ENCODE measurements at places on chromosomes 3 and 15. TPM values are rescaled to one million over a fixed set of nuclear protein-coding genes. Genes with fewer than 3 reads are reported as not detected.

The CHRNA5 gene
- 1.5 TPM for total RNA-seq

The C2CD4A gene
- total RNA-seq, result not detected

The CFAP161 gene
- 0.79 TPM for total RNA-seq

The IL17RC gene
- 24.7 TPM for total RNA-seq

GRCh38 chr3:187912007-187912406 is 166.7 kb upstream of the BCL6 start:
- H3K27me3 ChIP-seq, result no peaks in the 10 kb centered on the region
- DNase-seq, result no peak
- no peak overlapping the region for H3K4me3 ChIP-seq
- peaks cover 3% of the 10 kb centered on the region for H3K4me1 ChIP-seq
- H3K27ac ChIP-seq, result no peak overlapping the region

DNA sequence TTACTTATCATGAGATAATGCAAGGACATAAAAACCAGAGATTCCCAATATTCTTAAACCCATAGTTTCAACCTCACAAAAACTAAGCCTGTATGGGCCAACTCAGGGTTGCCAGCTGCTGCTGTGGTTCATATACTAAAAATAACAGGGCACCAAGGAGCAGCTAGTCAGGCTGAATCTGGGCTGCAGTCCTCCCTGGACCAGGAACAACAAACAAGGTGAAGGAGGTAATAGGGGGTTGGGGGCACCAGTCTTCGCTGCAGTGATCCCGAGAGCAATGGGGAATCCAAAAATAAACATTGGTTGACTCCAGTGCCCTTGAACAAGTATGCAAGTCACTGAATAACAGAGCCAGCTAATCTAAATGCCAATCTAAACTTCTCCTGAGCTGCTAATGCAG is 108.9 kb downstream of the MECOM start:
- no peak for DNase-seq
- H3K4me3 ChIP-seq, result no peak overlapping the region
- no peaks in the 10 kb centered on the region for H3K36me3 ChIP-seq
- H3K4me1 ChIP-seq, result no peaks in the 10 kb centered on the region
- no peak overlapping the region for H3K27ac ChIP-seq
- no peaks in the 10 kb centered on the region for H3K27me3 ChIP-seq

DNA sequence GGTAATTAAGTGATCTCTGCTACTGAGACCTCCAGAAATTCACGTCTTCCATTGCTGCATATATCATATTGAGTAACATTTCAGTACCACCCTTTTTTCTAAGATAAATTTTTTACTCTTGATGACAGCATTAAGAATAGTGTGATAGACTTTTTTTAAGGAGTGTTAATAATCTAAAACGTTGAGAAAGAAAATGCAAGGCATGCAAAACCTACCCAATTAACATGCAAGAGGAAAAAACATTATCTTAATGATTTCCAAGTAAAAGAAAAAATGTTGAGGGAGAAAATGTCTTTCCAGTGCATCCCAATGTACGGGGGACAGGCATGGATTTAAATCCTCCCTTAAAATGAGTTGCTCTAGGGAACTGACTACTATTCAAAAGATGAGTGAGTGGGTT is 740 bp downstream of the CLDN16 start:
- H3K36me3 ChIP-seq, result no peaks in the 10 kb centered on the region
- no peak overlapping the region for H3K27ac ChIP-seq
- H3K4me1 ChIP-seq, result no peaks in the 10 kb centered on the region
- DNase-seq, result no peak
- H3K27me3 ChIP-seq, result no peaks in the 10 kb centered on the region
- no peak overlapping the region for H3K4me3 ChIP-seq

GRCh38 chr15:86903642-86904421 is 824.2 kb downstream of the AGBL1 start:
- H3K4me3 ChIP-seq, result no peak overlapping the region
- H3K36me3 ChIP-seq, result no peaks in the 10 kb centered on the region
- no peak for DNase-seq
- no peaks in the 10 kb centered on the region for H3K27me3 ChIP-seq
- no peaks in the 10 kb centered on the region for H3K4me1 ChIP-seq
- no peak overlapping the region for H3K27ac ChIP-seq

DNA sequence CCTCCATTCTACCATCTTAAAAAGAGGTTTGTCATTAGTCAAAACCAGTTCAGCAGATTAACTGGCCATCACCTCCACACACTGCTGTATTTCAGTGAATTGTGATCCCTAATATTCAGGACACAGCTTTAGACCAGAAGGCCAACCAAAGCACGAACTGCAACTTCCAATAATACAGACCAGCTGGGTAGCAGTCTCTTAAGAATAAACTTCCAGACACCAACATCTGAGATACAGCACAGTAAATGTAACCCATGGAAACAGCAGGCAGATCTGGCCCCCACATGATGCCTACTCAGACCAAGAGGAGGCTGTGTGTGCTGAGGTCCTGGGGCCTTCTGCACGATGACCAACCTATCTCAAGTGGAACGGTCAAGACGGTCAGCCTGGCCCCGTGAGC is 34.9 kb downstream of the SPATA12 start:
- H3K4me1 ChIP-seq, result no peaks in the 10 kb centered on the region
- DNase-seq, result no peak
- H3K27me3 ChIP-seq, result no peaks in the 10 kb centered on the region
- H3K4me3 ChIP-seq, result no peak overlapping the region
- peaks cover 13% of the 10 kb centered on the region for H3K36me3 ChIP-seq
- no peak overlapping the region for H3K27ac ChIP-seq

DNA sequence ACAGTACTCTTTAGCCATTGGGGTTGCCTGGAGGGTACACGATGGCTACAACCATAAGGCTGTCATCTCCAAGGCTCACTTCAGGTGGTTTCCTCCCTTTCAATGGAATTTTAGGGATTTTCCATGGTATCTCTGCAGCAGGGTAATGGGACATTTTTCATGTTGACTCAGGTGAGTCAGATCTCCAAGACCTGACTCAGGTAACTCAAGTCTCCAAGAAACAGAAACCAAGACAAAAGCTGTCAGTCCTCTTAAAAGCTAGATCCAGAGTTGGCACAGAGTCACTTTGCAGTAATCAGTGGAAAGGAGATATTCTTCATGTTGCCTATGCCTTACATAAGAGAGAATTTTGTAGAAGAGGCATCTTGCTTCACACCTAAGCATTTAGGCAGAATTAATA is 375.8 kb upstream of the ARPP21 start:
- no peak overlapping the region for H3K27ac ChIP-seq
- H3K27me3 ChIP-seq, result no peaks in the 10 kb centered on the region

DNA sequence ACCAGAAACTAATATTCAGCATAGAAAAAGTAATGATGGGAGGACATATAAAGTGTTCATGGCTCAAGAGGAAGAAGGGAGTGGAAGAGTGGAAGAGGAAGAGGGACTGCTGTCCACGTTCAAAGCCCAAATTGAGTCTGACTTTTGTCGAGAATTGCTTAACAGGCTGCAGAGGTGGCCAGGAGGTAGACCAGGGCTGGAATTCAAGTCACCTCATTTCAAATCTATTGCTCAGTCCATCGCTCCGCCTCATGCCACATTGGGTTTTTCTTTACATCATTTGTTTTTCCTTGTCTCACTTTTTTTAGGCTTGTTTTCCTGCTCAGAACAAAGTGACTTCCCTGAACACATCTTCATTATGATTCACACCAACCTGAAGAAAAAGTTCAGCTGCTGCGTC is 97.0 kb downstream of the RPL39L start:
- no peak overlapping the region for H3K27ac ChIP-seq
- no peaks in the 10 kb centered on the region for H3K27me3 ChIP-seq
- DNase-seq, result no peak
- H3K4me1 ChIP-seq, result peaks cover 63% of the 10 kb centered on the region
- H3K4me3 ChIP-seq, result no peak overlapping the region

DNA sequence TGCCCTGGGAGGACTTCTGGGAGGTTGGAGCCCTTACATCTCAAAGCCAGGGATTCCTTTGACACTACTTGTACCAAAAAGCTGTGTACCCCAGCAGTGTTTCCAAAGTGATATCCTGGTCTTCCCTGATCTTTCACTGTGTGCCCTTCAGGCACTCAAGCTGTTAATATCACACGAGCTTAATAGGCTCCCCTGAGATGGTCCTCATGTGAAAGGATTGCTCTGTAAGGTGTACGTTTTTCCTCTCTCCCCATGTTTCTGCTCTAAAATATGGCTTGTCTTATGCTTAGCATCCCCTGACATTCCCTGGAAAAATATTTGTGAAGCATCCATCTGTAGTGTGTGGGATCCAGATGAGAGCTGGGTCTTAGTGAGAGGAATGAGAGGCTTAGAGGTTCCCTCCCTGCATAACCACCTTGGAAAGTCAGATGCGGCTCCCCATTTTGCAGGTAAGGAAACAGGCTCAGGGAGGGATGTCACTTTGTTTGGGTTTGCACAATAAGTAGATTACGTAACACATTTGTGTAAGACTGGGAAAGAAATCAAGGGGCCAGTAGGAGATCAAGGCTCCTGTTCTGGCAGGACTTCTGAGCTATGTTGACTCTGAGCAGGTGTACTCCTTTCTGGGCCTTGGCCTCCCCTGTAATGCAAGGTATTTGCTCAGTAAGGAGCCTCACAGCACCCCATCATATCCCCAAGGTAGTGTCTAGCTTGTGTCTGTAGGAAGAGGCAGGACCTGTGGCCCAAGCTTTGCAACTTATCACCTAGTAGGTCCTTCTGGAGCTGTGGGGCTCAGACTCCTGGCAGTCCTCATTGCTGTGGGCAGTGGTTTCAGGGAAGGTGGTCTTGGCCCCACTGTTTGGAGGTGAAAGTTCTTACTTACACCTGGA is 667 bp upstream of the ACOX2 start:
- H3K27me3 ChIP-seq, result no peaks in the 10 kb centered on the region
- DNase-seq, result no peak
- peak overlapping the region; percentile 75 for H3K27ac ChIP-seq
- H3K36me3 ChIP-seq, result peaks cover 22% of the 10 kb centered on the region
- H3K4me1 ChIP-seq, result peaks cover 30% of the 10 kb centered on the region

DNA sequence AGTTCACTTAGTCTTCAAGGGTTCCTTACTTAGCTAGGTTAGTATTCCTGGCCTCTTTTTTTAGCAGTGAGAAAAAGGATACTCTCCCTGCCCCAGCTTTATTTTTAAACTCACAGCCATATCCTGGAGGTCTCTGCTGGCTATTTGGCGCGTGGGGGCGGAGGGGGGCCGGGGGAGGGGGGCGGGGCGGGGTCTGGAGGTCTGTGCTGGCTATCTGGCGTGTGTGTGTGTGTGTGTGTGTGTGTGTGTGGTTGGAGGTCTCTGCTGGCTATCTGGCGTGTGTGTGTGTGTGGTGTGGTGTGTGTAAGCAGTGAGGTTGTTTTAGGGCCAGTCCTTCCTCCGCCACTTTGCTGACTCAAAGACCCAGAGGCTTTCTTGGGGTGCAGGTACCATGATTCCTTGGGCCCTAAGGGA is 579 bp upstream of the PLAAT1 start:
- no peaks in the 10 kb centered on the region for H3K27me3 ChIP-seq
- peak overlapping the region; percentile 92 for H3K27ac ChIP-seq
- no peaks in the 10 kb centered on the region for H3K36me3 ChIP-seq
- DNase-seq, result peak; percentile 15
- H3K4me1 ChIP-seq, result peaks cover 8% of the 10 kb centered on the region

GRCh38 chr15:98651581-98652220 is 3.4 kb downstream of the IGF1R start:
- H3K27ac ChIP-seq, result peak overlapping the region; percentile 96
- H3K36me3 ChIP-seq, result no peaks in the 10 kb centered on the region
- H3K4me1 ChIP-seq, result peaks cover 45% of the 10 kb centered on the region
- H3K4me3 ChIP-seq, result peak overlapping the region; percentile 68

- no peaks in the 10 kb centered on the region for H3K36me3 ChIP-seq
- no peaks in the 10 kb centered on the region for H3K27me3 ChIP-seq
- H3K4me3 ChIP-seq, result no peak overlapping the region
- H3K27ac ChIP-seq, result no peak overlapping the region
Observed at GRCh38 chr3:71148455-71149060, 435.0 kb downstream of the FOXP1 start.

GRCh38 chr3:186996356-186996755 is 66.0 kb downstream of the ST6GAL1 start:
- H3K27me3 ChIP-seq, result no peaks in the 10 kb centered on the region
- H3K27ac ChIP-seq, result no peak overlapping the region
- no peaks in the 10 kb centered on the region for H3K4me1 ChIP-seq
- no peak overlapping the region for H3K4me3 ChIP-seq
- DNase-seq, result no peak

GRCh38 chr15:100500226-100500990 is 28.3 kb downstream of the CERS3 start:
- no peak overlapping the region for H3K27ac ChIP-seq
- H3K4me1 ChIP-seq, result no peaks in the 10 kb centered on the region
- H3K4me3 ChIP-seq, result no peak overlapping the region
- no peaks in the 10 kb centered on the region for H3K27me3 ChIP-seq
- no peak for DNase-seq
